SK-N-MC (cell line): ENCODE measurements at places on chromosomes 1 and 21.

- DNase-seq, result no peak
These were observed 299.7 kb downstream of the OLFM3 start for GRCh38 chr1:101697072-101697471.

DNA sequence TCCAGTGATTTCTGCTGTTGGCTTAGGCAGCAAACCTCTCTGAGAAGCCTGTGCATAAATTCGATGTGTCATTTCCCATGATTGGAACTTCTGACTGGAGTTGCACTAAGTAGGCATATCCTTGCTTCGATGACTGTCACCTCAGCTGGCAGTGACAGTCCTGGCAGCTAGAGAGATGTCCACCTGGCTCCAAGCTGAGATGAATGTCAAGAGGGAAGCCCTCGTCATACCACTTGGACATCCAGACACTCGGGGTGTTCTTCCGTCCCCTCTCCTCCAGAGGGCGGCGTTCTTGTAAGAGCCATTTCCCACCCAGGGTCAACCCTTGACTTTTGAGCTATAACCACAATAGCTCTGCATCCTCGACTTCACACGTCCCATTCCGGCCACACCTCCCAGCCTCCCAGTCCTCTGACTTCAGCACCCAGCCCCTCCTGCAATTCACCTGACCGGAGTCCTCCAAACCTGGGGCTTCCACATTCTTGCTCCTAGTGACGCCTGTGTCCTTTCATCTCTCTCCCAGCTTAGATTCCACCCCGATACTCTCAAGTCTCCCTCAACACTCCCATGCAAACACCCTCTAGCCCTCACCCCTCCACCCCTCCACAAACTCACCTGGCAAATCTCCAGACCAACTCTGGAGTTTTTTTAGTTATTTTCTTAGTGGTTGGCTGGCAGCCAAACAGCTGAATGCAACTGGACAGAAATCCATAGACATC lies 17.3 kb downstream of the CA6 start:
- no peak for DNase-seq

DNA sequence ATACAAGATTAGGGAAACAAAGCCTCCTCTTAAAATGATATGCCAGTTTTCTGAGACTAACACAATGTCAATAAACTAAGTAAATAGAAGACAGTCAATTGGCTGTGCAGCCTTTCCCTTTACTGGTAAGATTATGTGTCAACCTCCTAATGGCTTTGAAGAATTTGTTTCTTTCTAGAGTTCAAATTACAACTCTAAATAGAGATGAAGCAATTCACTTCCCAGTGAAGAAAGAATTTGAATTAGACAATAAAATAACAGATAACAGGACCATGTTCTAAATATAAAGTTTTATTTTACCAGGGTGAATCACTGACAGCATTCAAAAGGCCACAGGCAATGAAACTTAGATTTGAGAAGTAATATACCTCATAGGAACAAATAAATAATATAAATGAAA lies 680.3 kb downstream of the PLA2G4A start:
- no peak for DNase-seq

DNA sequence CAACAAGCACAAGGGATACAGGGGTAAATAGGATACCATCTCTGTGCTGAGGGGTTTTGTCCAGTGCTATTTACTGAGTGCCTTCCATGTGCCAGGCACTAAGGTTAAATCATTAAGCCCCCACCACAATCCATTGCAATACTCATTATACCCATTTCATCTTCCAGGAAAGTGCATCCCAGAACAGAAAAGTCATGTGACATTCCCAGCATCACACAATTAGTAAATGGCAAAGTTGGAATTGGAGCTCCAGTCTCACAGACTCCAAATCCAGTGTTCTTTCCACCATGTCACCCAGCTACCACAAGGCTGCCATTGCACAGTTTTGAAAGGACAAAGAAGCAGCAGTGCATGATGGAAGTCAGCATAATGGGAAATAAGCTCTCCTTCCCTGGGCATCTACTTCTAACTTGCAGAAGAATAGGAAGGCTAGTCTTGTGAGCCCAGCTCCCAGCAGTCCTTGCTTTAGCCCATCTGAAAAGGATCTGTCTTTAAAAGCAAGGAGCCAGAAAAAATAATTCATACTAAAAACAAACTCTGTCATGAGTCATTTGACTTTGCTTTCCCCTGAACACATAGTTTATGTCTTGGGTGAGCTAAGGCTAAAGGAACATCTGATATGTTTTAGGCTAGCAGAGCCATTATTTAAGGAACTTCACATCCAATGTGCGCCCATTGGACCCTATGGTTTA lies 111.4 kb upstream of the HOOK1 start:
- DNase-seq, result no peak

DNA sequence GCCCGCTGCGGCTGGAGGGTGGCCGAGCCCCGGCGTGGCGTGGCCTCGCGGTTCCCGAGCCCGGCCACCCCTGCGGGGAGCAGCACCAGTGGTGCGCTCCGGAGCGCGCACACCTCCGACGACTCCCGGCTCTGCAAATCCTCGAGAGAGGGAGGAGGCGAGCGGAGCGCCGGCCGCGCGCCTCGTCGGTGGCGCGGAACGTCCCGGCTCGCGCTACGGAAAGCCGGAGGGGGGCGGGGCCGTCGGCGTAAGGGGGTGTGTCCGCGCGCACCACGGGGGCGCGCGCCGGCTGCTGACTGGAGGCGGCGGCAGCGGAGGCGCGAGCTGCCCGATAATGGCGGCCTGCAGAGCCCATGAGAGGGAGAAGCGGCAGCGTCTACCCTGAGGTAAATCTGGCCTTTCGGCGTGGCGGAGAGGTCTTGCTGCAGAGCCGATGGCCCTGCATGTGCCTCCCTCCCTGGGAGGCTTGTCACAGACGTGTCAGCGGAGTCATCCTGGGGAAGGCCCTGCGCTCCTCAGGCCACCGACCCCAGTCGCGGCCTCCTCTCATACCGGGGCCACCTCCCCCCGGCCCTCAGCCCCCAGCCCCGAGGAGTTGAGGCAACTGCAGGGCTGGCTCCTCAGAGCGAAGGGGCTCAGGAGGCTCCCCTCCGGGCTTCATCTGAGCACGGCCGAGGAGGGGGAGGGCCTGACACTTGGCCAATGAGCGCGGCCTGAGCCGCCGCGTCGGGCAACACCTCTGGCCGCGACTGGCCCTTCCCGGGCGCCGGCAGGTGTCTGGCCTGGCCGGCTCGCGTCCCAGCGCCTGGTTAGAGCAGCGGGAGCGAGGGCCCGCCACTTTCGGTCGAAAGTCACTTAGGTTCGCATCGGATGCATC lies at the start of gene PDIK1L:
Gene PDIK1L (plus strand): TSS at position 295 of the 877 bp plus-strand sequence. CDS start 2,485 bp downstream, outside the sequence.
- DNase-seq, result peak; percentile 22

GRCh38 chr1:15700508-15700907 lies 16.4 kb downstream of the PLEKHM2 start:
- no peak for DNase-seq

DNA sequence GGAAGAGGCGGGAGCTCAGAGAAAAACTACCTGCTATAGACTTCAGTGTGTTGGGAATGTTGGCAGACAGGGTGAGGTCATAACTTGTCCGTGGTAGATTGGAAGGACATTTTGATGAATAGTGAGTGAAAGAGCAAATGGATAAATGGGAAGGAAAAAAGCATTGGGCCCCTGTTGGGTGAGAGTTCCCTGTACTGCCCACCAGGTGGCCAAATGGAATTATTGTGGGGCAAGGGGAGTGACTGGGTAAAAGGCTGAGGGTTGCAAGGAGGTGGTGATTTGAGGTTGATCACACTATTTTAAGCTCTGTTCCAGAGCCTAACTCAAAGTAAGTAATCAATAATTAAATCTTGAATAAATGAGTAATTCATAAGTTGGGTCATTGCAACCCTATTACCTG lies 60.4 kb downstream of the MRPS6 start:
- DNase-seq, result no peak

DNA sequence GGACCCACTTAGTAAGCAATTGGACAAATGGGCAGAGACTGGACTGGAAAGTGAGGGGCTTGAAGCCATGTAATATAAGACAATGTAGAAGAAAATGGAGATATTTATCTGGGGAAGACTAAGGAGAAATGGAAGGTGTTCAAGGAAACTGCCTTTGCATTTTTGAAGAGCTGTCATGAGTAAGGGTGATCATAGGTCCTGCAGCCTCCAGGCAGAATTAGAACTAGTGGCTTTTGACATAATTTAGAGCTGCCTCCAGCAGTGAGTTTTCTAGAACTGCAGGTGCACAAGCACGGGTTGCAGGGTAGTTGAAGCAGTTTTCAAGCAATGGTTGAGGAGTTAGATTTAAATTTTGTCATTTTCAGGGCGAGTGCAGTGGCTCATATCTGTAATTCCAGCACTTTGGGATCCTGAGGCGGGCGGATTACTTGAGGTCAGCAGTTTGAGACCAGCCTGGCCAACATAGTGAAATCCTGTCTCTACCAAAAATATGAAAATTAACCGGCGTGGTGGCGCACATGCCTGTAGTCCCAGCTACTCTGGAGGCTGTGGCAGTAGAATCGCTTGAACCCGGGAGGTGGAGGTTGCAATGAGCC lies 3.7 kb upstream of the CDC14A start:
- DNase-seq, result no peak

- no peak for DNase-seq
These were observed 886.9 kb downstream of the AMY1C start for GRCh38 chr1:104636581-104636980.

DNA sequence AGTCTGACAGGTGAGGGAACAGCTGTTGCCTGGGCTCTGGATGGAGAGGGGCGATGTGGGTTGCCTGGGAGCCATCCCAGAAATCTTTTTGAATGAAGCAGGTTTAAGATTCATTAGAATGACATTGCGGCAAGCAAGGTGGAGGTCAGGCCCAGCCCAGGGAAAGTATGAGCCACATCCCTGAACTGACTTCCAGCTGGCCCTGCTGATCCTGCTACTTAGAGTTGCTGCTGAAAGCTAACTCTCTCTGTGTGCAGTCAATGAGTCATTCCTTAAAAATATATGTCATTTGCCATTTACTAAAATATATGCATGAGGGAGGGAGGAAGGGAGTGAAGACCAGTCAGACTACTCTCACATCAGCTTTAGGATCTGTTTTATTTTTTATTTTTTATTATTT lies 54.3 kb upstream of the RAB3GAP2 start:
- DNase-seq, result no peak

DNA sequence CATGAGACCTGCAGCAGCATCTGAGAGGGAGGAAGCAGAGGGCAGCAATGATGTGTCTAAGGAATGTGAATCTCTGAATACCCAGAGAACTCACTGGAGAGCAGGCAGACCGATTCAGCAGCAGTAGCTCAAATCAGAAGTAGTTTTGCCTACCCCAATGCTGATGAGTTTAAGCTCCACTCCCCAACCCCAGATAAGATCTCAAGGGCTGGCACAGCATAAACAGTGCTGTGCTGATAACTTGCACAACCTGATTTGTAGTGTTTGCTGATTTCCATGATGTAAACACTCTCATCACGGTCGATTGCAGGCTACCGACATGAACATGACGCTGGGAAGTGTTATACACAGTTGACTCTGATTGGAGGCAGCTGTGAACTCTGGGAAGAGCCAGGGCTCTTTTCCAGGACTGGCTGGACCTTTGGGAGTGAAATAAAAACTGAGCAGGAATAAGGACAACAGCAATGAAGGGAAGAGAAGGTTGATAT lies 11.2 kb upstream of the HMGCS2 start:
- DNase-seq, result no peak

GRCh38 chr1:32775640-32776337 lies 41.4 kb downstream of the YARS1 start:
- no peak for DNase-seq

DNA sequence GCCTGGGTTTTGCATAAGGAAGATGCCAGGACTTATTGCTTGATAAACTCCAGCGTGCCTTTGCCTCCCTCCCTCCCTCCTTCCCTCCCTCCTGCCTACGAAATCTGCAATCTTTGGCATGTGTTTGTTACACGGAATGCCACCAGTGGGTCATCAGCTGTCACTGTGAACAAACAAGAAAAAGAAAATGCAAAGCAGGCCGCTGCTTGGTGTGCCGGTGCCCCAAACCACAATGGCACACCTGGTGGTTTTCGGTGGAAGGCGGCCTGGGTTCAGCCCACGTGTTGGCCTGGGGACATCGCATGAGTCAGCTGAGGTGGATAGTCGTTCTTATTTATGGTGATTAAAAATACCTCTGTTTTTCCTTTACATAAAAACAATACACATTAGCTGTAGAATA lies 16.3 kb upstream of the IFNLR1 start:
- DNase-seq, result no peak

GRCh38 chr21:28148400-28149064 lies 844.1 kb downstream of the LTN1 start:
- DNase-seq, result no peak

- DNase-seq, result no peak
These were observed 687.0 kb downstream of the ADGRL2 start for GRCh38 chr1:82487778-82488177.

- DNase-seq, result no peak
These were observed 15.0 kb downstream of the DPT start for GRCh38 chr1:168714012-168714411.

GRCh38 chr1:203577766-203578491 lies 48.7 kb upstream of the ATP2B4 start:
- no peak for DNase-seq

- DNase-seq, result no peak
These were observed 477.5 kb upstream of the DAB1 start for GRCh38 chr1:57901208-57901919.

- DNase-seq, result no peak
These were observed 14.0 kb downstream of the NR5A2 start for GRCh38 chr1:200041337-200042118.

GRCh38 chr1:64875101-64875500 lies 91.2 kb downstream of the JAK1 start:
- DNase-seq, result no peak
